ENCODE measurements at places on chromosomes 2 and 18. TPM values are rescaled to one million over a fixed set of nuclear protein-coding genes. Genes with fewer than 3 reads are reported as not detected.

GRCh38 chr18:62745089-62745751, 29.9 kb downstream of the PHLPP1 start:
- H3K4me1 ChIP-seq: peaks cover 23% of the 10 kb centered on the region
- H3K4me3 ChIP-seq: no peak overlapping the region
- no peaks in the 10 kb centered on the region for H3K27me3 ChIP-seq
- DNase-seq: no peak

GRCh38 chr2:112491946-112492345, 10.0 kb downstream of the TTL start:
- H3K4me1 ChIP-seq: no peaks in the 10 kb centered on the region
- DNase-seq: no peak
- no peak overlapping the region for H3K27ac ChIP-seq

DNA sequence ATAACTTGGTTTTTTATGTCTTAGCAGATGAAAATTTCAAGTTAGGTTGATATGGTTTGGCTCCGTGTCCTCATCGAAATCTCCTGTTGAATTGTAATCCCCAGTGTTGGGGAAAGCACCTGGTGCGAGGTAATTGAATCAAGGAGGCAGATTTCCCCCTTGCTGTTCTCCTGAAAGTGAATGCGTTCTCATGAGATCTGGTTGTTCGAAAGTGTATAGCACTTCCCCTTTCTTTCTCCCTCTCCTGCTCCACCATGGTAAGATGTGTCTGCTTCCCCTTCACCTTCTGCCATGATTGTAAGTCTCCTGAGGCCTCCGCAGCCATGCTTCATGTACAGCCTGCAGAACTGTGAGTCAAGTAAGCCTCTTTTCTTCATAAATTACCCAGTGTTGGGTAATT, 242.1 kb upstream of the TNP1 start:
- H3K36me3 ChIP-seq: no peaks in the 10 kb centered on the region
- no peaks in the 10 kb centered on the region for H3K27me3 ChIP-seq
- DNase-seq: no peak
- peaks cover 4% of the 10 kb centered on the region for H3K4me1 ChIP-seq

DNA sequence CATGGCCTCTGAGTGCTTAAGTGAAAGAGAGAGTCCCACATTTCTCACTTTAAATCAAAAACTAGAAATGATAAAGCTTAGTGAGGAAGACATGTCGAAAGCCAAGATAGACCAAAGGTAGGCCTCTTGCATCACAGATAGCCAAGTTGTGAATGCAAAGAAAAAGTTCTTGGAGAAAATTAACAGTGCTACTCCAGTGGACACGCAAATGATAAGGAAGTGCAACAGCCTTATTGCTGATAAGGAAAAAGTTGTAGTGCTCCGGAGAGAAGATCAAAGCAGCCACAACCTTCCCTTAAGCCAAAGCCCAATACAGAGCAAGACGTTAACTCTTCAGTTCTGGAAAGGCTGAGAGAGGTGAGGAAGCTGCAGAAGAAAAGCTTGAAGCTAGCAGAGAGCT, 32.1 kb downstream of the PSMD1 start:
- H3K27me3 ChIP-seq: no peaks in the 10 kb centered on the region
- peaks cover 16% of the 10 kb centered on the region for H3K4me1 ChIP-seq
- H3K36me3 ChIP-seq: peaks cover 1% of the 10 kb centered on the region
- peak overlapping the region; percentile 26 for H3K27ac ChIP-seq
- H3K4me3 ChIP-seq: no peak overlapping the region
- DNase-seq: peak; percentile 34

- H3K4me1 ChIP-seq: no peaks in the 10 kb centered on the region
- no peak overlapping the region for H3K27ac ChIP-seq
- H3K36me3 ChIP-seq: no peaks in the 10 kb centered on the region
Measured at GRCh38 chr18:64678048-64678447, 529.2 kb upstream of the LINC00305 start.

GRCh38 chr2:221480821-221481220, 91.3 kb downstream of the EPHA4 start:
- H3K27me3 ChIP-seq: no peaks in the 10 kb centered on the region
- DNase-seq: no peak
- no peaks in the 10 kb centered on the region for H3K4me1 ChIP-seq
- H3K4me3 ChIP-seq: no peak overlapping the region

DNA sequence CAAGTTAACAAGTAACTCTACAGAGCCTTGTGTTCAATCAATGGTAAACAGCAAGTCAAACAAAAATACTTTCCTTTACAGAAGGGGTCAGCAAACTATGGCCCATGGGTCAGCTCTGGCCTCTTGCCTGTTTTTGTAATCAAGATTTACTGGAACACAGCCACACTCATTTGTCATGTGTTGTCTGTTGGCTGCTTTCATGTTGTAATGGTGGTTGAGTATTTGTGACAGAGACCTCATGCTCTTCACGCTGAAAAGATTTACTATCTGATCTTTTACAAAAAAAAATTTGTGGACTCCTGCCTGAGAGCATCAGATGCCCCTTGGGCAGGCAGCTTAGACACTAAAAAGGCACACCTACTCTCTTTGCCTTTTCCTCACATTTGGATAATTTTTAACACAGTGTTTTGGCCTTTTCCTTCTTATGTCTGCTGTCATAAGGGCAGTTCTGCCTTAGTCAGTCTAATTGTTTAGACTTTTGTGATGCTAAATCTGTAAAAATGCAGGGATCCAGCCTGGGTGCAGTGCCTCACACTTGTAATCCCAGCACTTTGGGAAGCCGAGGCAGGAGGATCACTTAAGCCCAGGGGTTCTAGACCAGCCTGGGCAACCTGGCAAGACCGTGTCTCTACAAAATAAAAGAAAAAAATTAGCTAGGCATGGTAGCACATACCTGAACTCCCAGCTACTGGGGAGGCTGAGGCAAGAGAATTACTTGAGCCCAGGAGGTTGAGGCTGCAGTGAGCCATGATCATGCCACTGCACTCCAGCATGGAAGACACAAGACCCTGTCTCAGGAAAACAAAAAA, 18.3 kb downstream of the IL1B start:
- H3K4me1 ChIP-seq: peaks cover 8% of the 10 kb centered on the region
- H3K36me3 ChIP-seq: no peaks in the 10 kb centered on the region
- H3K27ac ChIP-seq: peak overlapping the region; percentile 65
- DNase-seq: peak; percentile 18
- no peak overlapping the region for H3K4me3 ChIP-seq

DNA sequence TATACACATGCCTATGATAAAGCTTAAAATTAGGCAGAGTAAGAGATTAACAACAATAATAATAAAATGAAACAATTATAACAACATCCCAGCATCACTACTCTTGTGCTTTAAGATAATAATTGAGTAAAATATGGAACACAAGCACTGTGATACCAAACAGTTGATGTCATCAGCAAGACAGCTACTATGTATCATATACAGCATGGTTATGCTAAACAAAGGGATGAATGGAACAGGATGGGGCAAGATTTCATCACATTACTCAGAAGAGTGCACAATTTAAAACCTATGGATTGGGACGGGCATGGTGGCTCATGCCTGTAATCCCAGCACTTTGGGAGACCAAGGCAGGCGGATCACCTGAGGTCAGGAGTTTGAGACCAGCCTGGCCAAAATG, 1221.0 kb downstream of the SUCLG1 start:
- no peaks in the 10 kb centered on the region for H3K27me3 ChIP-seq
- H3K4me3 ChIP-seq: no peak overlapping the region

- no peaks in the 10 kb centered on the region for H3K36me3 ChIP-seq
- no peaks in the 10 kb centered on the region for H3K4me1 ChIP-seq
- H3K27ac ChIP-seq: no peak overlapping the region
- no peaks in the 10 kb centered on the region for H3K27me3 ChIP-seq
Measured at GRCh38 chr2:70817284-70817954, 3.0 kb downstream of the CLEC4F start.

DNA sequence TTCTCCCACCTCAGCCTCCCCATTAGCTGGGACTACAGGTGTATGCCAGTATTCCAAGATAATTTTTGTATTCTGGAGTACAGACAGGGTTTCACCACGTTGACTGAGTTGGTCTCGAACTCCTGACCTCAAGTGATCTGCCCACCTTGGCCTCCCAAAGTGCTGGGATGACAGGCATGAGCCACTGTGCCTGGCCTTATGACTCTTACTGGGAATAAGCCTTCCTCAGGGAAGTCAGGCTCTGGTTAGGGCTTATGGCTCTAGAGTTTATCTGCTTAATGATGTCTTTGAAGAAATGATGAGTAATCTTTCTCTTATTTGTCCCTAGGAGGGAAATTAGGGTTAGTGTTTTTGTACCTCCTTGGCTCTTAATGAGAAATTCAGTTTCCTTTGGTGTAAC, 187.7 kb downstream of the FAM210A start:
- H3K4me3 ChIP-seq: no peak overlapping the region
- peak overlapping the region; percentile 72 for H3K27ac ChIP-seq
- H3K4me1 ChIP-seq: peaks cover 52% of the 10 kb centered on the region
- no peaks in the 10 kb centered on the region for H3K36me3 ChIP-seq
- no peaks in the 10 kb centered on the region for H3K27me3 ChIP-seq

DNA sequence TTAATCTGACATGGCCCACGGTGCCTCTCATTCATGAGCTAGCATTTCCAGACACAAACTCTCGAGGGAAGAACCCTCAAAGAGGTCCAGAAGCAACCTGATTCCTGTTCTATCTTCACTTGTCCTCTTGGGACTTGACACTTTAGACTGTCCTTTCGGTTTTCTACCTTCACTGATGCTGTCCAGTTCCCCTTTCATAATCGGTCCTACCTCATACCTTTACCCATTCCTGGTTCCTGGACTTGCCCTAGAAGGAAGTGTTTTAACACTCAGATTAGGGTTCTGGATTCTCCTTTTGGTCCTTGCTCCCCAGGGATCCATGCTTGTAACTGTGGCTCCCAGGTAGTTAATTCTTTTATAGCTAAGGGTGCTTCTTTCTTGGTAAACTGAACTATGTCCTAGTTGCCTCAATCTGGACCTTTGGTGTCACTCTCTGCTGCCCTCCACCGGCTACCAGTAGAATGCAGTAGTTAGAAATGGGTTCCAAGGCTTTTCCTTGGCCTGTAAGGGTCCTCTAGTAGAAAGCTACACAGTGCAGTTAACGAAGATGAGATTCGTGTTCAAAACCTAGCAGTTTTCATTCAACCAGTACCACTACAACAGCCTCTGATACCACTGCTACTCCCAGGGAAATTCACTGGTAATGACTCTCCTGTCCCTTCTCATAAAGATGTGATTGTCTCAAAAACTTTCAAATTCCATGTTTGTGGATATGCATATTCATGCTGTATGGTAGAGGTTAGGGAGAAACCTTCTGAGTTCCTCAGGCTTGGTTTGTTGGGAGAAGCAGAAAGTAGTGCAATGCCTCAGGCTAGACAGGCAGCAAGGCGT, 178.1 kb upstream of the CYP26B1 start:
- H3K27ac ChIP-seq: no peak overlapping the region
- no peak overlapping the region for H3K4me3 ChIP-seq
- no peaks in the 10 kb centered on the region for H3K27me3 ChIP-seq
- H3K4me1 ChIP-seq: no peaks in the 10 kb centered on the region
- peak; percentile 22 for DNase-seq
- no peaks in the 10 kb centered on the region for H3K36me3 ChIP-seq

DNA sequence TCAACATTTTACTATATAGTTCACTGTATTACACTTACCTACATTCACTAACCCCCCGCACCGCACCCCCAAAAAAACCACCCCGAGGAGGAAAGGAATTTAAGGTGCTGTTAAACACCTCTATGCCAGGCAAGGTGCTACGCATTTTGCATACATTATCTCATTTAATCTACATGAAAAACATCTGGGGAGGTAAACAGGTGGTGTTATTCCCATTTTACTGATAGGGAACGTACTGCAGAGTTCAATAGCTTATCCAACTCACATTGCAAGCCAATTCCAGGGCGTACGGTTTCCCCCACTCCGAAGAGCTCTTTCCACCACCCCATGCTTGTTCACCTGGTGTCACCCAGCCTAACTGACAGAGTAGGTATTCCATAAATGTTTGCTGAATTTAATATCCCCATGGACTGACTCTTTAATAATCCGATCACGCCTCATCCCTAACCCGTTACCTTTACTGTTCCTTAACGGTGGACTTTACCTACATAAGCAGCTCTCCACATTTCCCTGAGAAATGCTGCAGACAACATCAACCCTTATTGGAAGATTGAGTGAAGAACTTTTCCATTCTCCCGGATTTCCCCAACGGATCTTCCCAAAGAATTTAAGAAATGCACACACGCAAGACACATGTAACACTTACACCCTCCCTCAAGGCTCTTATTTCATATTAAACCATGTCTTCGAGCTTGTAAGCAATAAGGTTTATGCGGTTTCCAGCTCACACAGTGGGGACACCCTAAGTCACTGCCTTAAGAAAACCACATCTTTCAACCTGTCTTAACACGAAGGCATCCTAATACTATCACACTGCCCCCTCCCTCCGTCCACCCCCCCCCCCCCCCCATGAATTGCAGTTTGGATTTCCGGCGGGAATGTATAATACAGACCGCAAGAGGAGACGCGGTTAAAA, 1.2 kb downstream of the RAPH1 start:
- H3K4me1 ChIP-seq: peaks cover 10% of the 10 kb centered on the region
- peak overlapping the region; percentile 98 for H3K27ac ChIP-seq
- DNase-seq: peak; percentile 26
- no peaks in the 10 kb centered on the region for H3K36me3 ChIP-seq
- no peaks in the 10 kb centered on the region for H3K27me3 ChIP-seq
- peak overlapping the region; percentile 97 for H3K4me3 ChIP-seq

- no peaks in the 10 kb centered on the region for H3K27me3 ChIP-seq
- H3K27ac ChIP-seq: no peak overlapping the region
- H3K36me3 ChIP-seq: no peaks in the 10 kb centered on the region
- H3K4me1 ChIP-seq: peaks cover 18% of the 10 kb centered on the region
- H3K4me3 ChIP-seq: no peak overlapping the region
Measured at GRCh38 chr2:11773747-11774525, 27.5 kb downstream of the LPIN1 start.

DNA sequence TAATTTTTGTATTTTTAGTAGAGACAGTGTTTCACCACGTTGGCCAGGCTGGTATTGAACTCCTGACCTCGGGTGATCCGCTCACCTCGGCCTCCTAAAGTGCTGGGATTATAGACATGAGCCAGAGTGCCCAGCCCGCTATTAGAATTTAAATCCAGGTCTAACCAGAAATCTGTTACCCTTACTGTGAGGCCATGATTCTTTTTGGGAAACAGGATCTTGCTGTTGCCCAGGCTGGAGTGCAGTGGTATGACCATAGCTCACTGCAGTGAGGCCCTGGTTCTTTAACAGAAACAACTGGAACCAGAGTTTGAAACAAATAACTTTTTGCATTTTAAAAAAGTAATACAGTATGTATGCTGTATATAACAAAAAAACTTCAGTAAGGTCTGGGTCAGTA, 75.7 kb downstream of the NOL10 start:
- H3K36me3 ChIP-seq: no peaks in the 10 kb centered on the region
- no peak overlapping the region for H3K27ac ChIP-seq
- H3K27me3 ChIP-seq: no peaks in the 10 kb centered on the region
- H3K4me1 ChIP-seq: peaks cover 3% of the 10 kb centered on the region
- no peak for DNase-seq
- H3K4me3 ChIP-seq: no peak overlapping the region

NEU4 gene
- total RNA-seq: 6.8 TPM

SNORC gene
- 1.4 TPM for total RNA-seq

DOK6 gene
- 2.0 TPM for total RNA-seq

LAMA1 gene
- 52.7 TPM for total RNA-seq

NRP2 gene
- total RNA-seq: 60.2 TPM

MAB21L4 gene
- total RNA-seq: 34.5 TPM

RNF103 gene
- 57.0 TPM for total RNA-seq

CNTNAP5 gene
- total RNA-seq: not detected

Measured in hepatocyte (in vitro differentiated cells).